Activated CD4-positive, alpha-beta memory T cell treated with anti-CD3 and anti-CD28 coated beads, Interleukin-2, amount 10 ng/mL, durations not matched to agents 7 days and 5 days (primary cell): ENCODE measurements at places on chromosomes 4 and X.

- DNase-seq: no peak
These were observed 19.1 kb downstream of the MFAP3L start for GRCh38 chr4:170007113-170007512.

- no peak for DNase-seq
These were observed 674.5 kb upstream of the BOD1L1 start for GRCh38 chr4:14302021-14302420.

DNA sequence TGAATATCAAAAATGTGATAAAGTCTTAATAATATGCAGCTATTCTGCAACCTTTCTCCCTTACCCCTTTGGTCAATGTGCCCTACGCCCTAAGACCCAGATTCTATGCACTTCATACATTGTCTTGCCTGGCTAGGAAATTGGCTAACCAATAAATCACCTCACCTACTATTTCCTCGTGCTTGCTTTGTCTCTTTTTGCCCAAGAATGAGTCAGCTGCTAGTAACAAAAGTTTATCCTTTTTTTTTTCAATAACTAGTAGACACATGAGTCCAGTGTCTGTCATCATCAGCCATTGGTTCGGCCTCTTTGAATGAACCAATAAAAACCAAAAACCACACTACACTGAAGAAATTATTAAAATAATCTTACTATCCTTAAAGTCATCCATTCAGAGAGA is 387.1 kb downstream of the PPP3CA start:
- DNase-seq: no peak

DNA sequence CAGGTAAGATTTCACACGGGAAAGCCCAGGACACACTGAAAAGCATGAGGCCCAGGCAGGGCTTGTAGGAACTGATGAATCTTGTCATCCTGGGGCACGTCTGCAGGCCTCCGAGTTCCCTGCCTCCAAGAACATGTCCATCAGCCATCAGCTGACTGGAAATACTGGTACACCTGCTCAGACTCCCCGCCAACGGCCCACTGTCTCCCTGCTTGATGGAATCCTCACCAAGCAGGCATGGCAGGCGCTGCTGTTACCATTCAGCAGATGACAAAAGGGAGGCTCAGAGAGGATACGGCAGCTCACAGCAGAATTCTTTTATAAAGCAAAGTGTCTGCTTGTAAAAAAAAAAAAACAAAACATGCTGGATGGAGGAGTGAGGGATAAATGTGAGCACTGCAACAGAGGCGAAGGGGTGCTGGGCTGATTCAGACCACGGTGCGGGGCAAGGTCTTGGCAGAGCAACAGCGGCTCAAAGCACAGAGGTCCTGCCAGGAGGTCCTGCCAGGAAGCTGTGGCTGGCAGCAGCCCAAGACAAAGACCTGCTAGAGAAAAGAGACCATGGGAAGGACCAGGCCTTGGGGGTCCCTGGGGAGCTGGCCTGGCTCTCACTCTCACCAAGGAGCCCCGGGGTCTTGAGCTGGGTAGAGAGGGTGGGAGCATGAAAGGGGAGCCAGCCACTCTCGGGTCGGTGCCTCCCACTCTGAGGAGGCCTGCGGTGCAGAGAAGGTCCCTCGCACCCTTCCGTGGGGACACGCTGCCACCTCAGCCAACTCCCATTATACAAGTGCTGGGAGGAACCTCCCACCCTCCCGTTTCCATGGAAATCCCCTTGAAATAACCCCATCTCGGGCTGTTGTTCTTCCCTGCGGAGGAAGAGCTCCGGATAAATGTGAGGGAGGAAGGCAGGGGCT is 25.6 kb downstream of the PPP2R2C start:
- DNase-seq: no peak

- no peak for DNase-seq
These were observed 67.1 kb upstream of the ZNF518B start for GRCh38 chr4:10524196-10524833.

DNA sequence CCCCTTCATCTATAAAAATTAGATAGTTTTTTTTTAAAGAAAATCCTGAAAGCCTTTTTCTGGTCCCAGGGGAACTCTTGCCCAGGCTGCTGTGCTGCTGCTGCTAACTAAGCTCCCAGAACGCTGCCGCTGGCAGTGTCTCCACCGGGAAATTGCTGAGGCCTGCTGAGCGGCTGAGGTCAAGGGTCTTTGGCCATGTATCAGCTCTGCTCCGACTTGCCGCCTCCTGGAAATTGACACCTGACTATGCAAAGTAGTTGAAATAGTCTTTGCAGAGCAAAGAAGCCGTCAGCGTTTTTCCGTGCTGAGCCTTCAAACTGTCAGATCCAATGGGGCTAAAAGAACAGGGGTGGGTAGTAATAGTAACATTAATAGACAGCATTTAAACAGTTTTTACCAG is 839 bp downstream of the QDPR start:
- no peak for DNase-seq

- DNase-seq: no peak
These were observed 277.0 kb upstream of the EDA2R start for GRCh38 chrX:66915893-66916292.

DNA sequence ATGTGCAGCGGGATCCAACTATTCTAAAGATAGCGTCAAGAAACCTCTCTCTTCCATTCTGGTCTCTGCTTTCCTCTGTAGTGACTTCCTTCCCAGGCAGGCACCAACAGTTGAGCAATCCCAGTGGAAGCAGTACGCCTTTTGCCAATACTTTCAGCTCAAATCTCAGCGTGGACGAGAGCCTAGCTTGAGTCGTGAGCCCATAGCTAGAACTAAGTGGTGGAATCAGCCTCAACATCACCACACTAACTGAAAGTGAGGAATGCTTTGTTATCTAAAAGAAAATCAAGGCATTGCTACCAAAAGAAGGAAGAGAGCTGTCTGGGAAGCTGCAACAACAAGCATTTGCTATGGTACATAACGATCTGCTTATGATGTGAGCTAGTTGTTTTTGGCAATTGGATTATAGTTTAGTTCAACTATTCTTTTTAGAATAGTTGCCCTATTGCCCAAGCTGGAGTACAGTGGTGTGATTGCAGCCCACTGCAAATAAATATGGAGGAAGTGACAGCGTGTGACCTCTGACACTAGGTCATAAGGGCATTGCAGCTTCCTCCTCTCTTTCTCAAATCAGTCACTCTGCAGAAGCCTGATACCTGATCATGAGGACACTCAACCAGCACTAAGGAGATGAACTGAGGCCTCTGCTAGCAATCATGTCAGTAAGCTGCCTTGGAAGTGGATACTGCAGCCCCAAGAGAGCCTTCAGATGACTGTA is 24.7 kb upstream of the FRYL start:
- DNase-seq: no peak

DNA sequence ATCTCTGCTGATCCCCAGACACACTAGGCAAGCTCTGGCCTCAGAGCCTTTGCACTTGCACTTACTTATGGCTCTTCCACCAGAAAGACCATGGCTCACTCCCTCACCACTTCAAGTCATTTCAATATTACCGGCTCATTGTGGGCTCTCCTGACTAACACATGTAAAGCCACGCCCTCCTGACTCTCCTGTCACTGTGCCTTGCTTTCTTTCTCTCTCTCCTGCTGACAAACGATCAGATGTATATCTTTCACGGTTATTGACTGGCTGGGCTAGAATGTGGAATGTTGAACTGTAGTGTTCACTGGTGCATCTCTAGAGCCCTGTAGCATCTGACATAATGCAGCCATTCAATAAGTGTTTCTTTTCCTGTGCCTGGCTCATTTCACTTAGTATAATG is 425.1 kb downstream of the RAB28 start:
- no peak for DNase-seq

GRCh38 chrX:134883137-134883700 is 107.6 kb upstream of the SMIM10 start:
- DNase-seq: no peak

GRCh38 chrX:39592776-39593175 is 505.0 kb downstream of the BCOR start:
- no peak for DNase-seq

DNA sequence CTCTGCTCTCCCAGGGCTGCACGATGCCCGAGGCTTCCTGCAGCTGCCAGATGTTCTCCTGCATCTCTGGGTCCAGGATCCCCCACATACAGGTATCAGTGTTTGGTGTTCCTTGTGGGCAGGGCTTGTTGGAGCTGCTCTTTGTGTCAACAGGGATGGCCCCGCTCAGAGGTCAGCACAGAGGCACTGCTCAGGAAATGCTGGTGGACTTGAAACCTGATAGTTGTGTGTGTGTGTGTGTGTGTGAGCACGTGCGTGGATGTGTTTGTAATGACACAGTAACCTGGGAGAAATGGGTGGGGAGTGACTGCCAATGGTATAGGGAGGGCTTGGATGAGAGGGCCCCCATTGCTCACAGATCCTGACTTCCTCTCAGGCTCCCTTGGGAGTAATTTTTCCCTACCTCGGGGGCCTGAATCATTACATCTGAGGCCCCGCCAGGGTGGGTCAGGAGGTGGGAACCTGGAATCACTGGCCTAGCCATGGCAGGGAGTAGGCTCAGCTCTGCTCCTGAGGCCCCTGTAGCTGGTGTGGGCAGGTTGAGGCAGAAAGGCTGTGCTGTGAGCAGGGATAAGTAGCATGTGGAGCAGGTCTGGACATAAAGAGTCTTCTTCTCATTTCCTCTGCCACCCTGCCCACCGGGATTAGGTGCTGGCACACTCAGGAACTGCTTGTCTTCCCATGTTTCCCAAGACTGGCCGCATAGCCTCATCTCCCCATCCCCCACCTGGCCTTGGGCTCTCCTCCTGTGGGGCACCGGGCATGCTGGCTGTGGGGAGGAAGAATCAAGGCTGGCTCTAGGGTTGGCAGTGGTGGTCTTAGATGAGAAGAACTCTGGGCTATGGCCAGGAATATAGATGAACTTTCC is 2.5 kb upstream of the EFNB1 start:
- DNase-seq: no peak
